ENCODE measurements at places on chromosomes 7 and 10.

DNA sequence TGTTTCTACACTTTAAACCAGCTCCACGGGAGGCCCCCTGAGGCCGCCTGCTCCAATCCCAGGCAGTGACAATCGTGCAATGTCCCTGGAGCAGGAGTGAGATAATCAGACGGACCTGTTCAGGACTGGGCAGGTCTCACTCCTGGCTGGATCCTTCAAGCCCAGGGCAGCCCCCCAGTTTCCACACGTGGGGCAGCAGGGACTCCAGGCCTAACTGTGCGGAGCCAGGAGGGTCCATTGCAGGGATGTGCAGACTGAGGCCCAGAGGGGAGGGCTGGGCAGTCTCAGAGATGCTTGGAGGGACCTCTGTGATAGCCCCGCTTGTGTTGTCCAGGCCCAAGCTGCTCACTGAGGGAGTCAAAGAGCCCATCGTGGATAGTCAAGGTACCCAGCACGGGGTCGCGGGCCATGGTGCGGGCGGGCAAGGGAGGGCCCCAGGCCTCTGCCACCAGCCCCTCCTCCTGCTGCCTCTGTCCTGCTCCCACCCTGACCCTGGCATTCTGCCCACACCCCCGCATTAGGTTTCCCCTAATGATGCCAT, 110.5 kb upstream of the KCTD7 start:
- no peak for DNase-seq

DNA sequence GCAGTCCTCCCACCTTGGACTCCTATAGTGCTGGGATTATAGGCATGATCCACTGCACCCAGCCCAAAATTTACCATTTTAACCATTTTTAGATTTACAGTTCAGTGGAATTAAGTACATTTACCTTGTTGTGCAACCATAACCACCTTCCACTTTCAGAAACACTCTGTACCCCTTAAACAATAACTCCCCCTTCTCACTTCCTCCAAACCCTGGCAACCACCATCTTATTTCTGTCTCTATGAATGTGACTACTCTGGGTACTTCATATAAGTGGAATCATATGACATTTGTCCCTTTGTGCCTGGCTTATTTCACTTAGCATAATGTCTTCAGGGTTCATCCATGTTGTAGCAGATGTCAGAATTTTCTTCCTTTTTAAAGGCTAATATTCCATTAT, 33.6 kb downstream of the SUFU start:
- DNase-seq = no peak

- DNase-seq = no peak
These were observed 91.3 kb downstream of the DGKI start for GRCh38 chr7:137755427-137755826.

DNA sequence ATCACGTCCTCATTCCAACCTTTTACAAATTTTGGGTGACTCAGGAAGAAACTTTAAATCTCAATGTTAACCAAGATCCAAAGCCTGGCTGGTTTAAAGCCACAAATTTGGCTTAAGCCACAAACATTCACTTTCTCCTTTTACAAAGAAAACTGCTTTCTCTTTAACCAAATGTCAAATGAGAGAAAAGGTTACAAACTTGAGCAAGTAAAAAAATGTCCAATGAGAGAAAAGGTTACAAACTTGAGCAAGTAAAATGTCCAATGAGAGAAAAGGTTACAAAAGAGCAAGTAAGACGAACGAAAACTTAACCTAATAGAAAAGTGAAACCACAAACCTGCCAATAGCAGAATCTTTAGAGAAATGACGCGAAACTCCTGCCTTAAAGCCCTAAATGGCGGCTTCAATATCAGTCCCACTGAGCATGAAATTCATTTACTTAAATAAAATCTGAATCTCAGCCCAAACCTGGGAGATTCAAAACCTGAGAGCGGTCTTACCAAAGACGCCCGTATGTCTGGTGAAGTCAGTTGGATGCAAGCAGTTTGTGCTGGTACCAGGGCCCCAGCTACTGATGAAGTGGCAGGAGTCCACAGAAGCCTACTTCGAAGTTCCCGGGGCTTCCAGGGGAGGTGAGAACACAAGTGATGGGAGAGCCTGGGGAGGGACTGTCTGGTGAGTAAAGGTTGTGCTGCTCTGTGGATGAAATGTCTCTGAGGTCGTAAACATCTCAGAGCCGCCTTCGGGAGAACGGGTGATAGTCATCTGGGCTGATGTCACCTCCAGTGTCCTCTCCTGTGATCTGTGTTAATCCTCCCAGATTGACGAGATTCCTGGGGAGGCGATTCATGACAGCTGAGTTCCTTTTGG, 74.6 kb downstream of the PAXIP1 start:
- peak; percentile 96 for DNase-seq

GRCh38 chr10:86968271-86968993, at the start of gene ADIRF:
Gene ADIRF (plus strand): TSS chr10:86968482. CDS start chr10:86968545, 63 bp downstream.
- no peak for DNase-seq

GRCh38 chr7:15929411-15929810, 242.9 kb upstream of the MEOX2 start:
- DNase-seq = no peak

- DNase-seq = no peak
These were observed 10.0 kb downstream of the MORN4 start for GRCh38 chr10:97623277-97623676.

DNA sequence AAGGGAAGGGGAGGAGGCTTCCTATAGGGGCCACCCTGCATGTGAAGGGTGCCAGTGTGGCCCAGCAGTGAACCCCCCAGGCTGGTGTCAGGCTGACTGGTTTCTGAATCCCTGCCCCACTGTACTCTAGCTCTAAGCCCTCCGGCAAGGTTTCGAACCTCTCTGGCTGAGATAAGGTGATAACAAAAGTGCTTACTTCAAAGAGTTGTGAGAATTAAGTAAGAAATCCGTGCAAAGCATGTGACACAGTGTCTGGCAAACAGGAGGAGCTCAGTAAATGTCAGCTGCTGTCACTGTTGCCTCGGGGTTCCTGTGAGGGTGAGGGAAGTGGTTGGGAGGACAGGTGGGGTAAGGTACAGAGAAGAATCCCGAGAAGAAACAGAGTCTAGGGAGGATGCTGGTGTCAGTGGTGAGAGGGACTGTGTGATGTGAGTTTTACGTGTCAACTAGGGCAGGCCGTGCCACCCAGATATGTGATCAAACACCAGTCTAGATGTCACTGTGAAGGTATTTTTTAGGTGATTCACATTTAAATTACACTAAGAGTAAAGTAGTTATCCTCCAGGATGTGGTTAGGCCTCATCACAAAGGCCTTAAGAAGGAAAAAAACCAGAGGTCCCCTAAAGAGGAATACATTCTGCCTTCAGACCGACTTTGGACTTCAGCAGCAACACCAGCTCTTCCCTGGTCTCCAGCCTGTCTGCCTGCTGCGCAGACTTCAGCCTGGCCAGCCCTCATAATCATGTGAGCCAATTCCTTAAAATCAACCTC, 64.4 kb downstream of the BPGM start:
- DNase-seq = peak; percentile 52

GRCh38 chr7:144784943-144785342, 50.9 kb downstream of the TPK1 start:
- no peak for DNase-seq

- DNase-seq = no peak
These were observed 25.6 kb upstream of the ELFN1 start for GRCh38 chr7:1644341-1645070.

- DNase-seq = no peak
These were observed 63.9 kb downstream of the FOXL3 start for GRCh38 chr7:353746-354325.

DNA sequence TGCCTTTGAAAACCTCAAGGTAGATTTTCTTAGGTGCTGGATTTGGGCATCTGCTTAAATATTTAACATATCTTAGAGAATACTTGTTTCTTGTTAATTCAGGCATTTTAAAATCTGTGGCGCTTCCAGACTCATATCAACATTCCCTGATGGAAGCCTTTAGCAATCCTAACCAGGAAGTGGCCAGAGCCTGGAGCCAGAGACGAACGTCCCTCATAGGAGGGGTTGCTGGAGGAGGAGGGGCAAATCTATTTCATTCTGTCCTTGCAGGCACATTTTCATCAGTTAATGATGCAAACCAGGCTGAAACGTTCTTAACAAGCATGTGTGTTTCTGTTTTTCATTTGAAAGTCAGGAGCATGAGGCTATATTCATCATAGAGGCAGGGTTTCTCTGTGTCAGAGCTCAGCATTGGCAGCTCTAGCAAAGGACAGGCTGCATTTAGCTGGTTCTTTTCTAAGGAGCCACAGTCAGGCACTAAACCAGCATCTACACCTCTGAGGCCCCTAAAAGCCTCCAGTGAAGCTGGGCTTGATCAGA, 17.8 kb upstream of the IFIT2 start:
- DNase-seq = no peak

DNA sequence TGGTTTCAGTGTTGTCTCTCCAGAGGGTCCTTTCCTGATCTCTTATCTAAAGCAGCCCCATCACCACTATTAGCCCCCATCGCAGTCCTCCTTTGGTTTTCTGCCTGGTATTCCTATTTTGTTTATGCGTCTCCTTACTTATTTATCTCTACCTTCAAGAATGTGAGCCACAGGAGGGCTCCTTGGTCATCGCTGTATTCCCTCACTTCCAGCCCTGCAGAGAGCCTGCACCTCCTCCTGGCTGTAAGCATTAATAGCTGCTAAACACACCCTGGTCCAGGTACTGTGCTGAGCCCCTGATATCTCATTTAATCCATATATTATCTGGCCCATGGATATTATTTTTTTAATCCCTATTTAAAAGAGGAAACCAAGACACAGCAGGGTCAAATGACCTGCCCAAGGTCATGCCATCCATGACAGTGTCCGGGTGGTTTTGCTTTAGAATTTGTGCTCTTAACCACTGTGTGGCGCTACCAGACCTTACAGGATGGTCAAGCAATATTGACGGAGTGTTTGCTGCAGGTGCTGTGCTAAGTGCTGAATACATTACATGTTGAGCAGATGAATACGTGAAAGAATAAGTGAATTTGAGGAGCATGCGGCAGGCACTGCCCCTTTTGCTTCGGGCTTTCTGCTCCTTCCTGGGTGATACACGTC, 227.2 kb downstream of the ADAM12 start:
- no peak for DNase-seq

GRCh38 chr7:87369216-87369615, 23.8 kb downstream of the CROT start:
- peak; percentile 52 for DNase-seq

GRCh38 chr10:11831520-11831951, 8.4 kb downstream of the PROSER2 start:
- DNase-seq = no peak

GRCh38 chr10:19580691-19581090, 235.5 kb upstream of the PLXDC2 start:
- DNase-seq = no peak

DNA sequence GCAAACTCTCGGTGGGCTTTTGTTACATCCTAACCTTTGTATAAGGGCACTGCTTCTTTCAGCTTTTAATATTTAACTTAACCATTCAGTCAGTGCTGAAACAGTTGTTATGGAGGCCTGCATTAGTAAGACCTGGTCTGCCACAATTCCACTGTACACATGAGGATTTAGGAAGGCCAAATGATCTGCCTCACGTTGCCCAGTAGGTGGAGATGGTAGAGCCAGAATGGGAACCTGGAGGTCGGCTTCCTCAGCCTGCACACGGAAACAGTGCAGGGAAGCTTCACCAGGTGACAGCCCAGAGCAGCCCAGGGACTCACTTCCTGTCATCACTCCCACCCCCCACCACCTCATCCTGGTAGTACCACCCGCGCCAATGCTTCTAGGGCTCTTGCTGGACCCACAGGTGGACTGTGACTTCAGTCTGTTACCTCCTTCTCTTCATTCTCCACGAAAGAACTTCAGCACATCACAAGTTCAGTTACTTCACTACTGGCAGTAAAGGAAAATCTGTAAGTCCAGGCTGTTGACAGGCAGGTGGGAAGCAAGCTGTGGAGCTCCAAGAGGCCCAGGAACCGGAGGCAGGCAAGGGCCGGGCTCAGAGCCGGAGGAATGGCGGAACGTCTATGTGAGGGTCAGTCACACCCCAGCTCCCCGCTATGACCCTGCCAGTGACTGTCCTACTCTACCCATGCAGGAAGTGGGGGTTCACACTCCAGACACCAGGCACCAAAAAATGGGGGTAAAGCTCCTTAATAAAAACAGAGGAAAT, 480.3 kb upstream of the C7orf33 start:
- DNase-seq = no peak

GRCh38 chr10:92574548-92575261, 812 bp upstream of the IDE start:
- DNase-seq = peak; percentile 41

DNA sequence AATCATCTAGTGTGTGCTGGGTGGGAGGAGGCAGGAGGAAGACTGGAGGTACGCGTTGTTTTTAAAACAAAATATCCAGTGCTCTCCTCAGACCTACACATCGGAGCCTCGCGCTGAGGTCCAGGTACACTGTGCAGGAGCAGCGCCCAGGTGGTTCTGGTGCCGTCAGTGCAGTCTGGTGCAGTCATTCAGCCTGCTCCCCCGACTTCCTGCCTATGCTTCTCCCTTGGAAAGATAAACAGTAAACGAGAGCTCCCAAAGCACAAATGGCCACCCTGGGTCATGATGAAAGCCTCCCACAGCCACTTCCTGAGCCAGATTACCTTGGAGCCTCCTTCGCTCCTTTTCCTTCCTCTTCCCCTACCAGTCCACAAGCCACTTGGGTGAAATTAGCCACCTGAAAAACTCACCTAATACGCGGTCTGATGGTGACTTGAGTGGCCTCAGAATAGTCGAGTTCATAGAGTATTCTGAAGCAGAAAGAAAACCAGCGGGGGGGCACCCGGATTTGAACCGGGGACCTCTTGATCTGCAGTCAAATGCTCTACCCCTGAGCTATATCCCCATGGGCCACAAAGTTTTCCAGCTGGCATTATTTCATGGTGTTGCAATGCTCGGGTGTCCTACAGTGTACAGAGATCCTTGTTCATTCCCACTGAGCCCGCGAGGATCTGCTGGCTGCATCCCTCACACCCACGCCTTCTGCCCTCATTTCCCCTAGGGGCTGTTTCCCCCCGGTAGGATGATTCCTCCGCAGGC, 82.5 kb downstream of the ZNF467 start:
- DNase-seq = no peak

Data from CD4-positive, alpha-beta T cell treated with Interleukin-12 subunit alpha and Interleukin-12 subunit beta, for 1 hour (primary cell).